ENCODE measurements at places on chromosomes 3 and 15.
A peak's percentile ranks its signal among the peaks of the same experiment; 100 is the strongest.

DNA sequence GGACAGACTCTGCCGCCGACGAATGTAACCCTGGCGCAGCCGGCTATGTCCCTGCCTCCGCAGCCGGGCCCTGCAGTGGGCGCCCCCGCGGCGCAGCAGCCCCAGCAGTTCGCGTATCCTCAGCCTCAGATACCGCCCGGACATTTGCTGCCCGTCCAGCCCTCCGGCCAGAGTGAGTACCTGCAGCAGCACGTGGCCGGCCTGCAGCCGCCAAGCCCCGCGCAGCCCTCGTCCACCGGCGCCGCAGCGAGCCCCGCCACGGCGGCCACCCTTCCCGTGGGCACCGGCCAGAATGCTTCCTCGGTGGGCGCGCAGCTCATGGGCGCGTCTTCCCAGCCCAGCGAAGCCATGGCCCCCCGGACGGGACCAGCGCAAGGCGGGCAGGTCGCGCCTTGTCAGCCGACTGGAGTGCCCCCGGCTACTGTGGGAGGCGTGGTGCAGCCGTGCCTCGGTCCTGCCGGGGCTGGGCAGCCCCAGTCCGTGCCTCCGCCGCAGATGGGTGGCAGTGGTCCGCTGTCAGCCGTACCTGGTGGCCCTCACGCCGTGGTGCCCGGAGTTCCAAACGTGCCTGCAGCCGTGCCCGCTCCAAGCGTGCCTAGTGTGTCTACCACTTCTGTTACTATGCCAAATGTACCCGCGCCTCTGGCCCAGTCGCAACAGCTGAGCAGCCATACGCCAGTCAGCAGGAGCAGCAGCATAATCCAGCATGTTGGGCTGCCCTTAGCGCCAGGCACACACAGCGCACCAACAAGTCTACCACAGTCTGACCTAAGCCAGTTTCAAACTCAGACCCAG, 2.4 kb downstream of the TSC22D2 start:
- H3K27me3 ChIP-seq = no peaks in the 10 kb centered on the region
- H3K27ac ChIP-seq = peak overlapping the region; percentile 100
- H3K36me3 ChIP-seq = no peaks in the 10 kb centered on the region
- peak overlapping the region; percentile 84 for H3K4me3 ChIP-seq

- H3K27me3 ChIP-seq = no peaks in the 10 kb centered on the region
- H3K36me3 ChIP-seq = no peaks in the 10 kb centered on the region
- H3K4me1 ChIP-seq = peaks cover 8% of the 10 kb centered on the region
- no peak for DNase-seq
- H3K4me3 ChIP-seq = no peak overlapping the region
- H3K27ac ChIP-seq = no peak overlapping the region
Observed at GRCh38 chr3:33882296-33882695, 83.9 kb downstream of the PDCD6IP start.

GRCh38 chr15:68614286-68615035, 35.7 kb downstream of the CORO2B start:
- no peaks in the 10 kb centered on the region for H3K27me3 ChIP-seq
- peak; percentile 72 for DNase-seq
- peaks cover 2% of the 10 kb centered on the region for H3K4me1 ChIP-seq
- no peak overlapping the region for H3K27ac ChIP-seq

GRCh38 chr3:11768604-11769003, 78.1 kb downstream of the TAMM41 start:
- no peak for DNase-seq
- no peaks in the 10 kb centered on the region for H3K36me3 ChIP-seq
- H3K4me3 ChIP-seq = no peak overlapping the region
- H3K4me1 ChIP-seq = no peaks in the 10 kb centered on the region
- no peaks in the 10 kb centered on the region for H3K27me3 ChIP-seq

DNA sequence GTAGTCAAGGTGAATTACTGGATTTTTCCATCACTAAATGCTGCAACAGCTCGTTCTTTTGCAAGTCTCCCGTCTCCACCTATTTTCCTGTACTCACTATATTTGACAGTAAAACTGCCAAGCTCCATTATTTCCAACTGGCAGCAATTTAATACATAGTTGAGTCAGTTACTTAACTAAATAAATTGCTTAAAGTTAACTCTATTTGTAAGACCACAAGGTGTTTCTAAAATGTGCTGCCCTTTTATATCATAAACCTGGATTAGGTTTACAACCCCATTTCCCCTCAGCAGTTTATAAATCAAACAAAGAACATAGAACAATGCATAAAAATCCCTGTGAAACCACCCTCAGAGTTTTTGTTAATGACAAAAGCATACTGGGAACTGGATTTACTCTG, 211.4 kb upstream of the DPH6 start:
- no peak overlapping the region for H3K27ac ChIP-seq
- no peak overlapping the region for H3K4me3 ChIP-seq
- H3K27me3 ChIP-seq = no peaks in the 10 kb centered on the region
- DNase-seq = no peak
- no peaks in the 10 kb centered on the region for H3K4me1 ChIP-seq

DNA sequence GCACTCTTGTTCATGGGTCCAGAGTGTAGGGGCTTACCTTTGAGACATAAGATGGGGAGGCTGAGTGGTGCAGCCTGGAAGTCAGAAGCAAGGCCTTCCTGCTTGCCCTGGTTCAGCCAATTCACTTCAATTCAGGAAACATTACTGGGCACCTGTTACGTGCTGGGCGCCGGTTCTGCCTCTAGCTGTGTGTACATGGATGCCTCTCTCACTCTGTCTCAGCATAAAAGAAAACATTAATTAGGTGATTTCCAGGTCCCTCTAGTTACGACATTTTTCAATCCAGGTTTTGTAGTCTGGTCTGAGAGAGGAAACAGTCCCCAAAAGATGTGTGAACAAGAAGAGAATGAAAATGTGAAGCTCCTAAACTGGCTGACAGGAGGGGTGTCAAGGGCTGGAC, 1.2 kb downstream of the RTP1 start:
- H3K4me3 ChIP-seq = no peak overlapping the region
- DNase-seq = no peak
- no peak overlapping the region for H3K27ac ChIP-seq
- no peaks in the 10 kb centered on the region for H3K27me3 ChIP-seq
- no peaks in the 10 kb centered on the region for H3K4me1 ChIP-seq

- H3K4me1 ChIP-seq = no peaks in the 10 kb centered on the region
- H3K36me3 ChIP-seq = no peaks in the 10 kb centered on the region
- no peak for DNase-seq
- no peaks in the 10 kb centered on the region for H3K27me3 ChIP-seq
Observed at GRCh38 chr3:76365275-76365674, 579.9 kb upstream of the ZNF717 start.

- no peaks in the 10 kb centered on the region for H3K27me3 ChIP-seq
- no peak overlapping the region for H3K27ac ChIP-seq
- H3K36me3 ChIP-seq = peaks cover 4% of the 10 kb centered on the region
Observed at GRCh38 chr3:122754929-122755328, 38.7 kb downstream of the HSPBAP1 start.

DNA sequence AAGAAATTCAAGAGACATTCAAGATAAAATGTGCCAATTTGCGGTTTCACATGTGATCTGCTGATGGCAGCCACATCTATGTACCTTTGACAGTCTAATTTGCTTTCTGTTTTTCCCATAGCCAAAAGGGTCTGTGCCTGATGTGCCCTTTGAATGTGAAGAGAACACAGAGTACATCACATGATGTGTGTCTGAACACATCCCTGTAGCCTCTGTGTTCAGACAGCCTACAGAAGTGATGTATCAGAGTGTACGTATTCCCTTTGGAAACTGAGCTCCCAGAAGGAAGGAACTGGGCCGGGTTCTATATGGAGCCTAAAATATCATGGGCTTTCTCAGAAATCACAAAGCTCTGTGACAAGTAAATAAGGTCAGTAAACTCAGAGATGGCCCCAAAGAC, 52.4 kb downstream of the BOC start:
- H3K4me1 ChIP-seq = no peaks in the 10 kb centered on the region
- H3K4me3 ChIP-seq = no peak overlapping the region
- DNase-seq = no peak
- no peaks in the 10 kb centered on the region for H3K27me3 ChIP-seq
- H3K36me3 ChIP-seq = no peaks in the 10 kb centered on the region

DNA sequence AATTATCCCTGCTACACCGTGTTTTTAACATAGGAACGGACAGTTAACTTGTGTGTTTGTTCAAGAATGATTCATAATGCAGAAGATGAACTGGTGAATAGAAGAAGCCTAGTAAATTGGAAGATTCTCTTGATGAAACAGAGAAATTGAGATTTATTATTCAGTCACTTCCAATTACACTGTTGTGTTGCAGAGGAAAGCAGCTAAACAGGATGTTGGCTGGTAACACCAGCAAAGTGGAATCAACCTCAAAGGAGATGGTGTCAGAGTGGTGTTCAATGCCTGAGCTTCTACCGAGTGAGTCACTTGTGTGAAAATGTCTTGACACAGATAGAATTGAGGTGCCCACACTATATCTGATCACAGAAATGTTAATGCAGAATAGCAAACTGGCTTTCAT, 399.6 kb downstream of the LPP start:
- no peaks in the 10 kb centered on the region for H3K4me1 ChIP-seq
- H3K27ac ChIP-seq = no peak overlapping the region
- DNase-seq = no peak
- H3K27me3 ChIP-seq = no peaks in the 10 kb centered on the region
- no peaks in the 10 kb centered on the region for H3K36me3 ChIP-seq

DNA sequence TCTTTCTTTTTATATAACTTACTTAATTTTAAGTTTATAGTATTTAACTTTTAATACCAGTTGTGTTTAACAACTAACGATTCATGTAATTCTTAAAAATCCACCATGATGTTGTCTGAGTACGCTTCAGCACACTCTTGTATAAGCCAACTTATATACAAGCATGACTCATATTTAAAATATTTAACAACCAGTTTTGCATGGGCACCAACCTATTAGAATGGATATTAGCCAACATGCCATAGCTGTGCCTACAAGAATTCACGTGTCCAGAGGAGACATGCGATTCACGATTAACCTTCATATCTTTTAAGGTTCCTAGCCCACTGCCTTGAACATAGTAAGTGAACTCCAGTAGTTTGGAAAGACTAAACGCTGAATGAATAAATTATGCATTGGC, 1023.2 kb downstream of the TBL1XR1 start:
- DNase-seq = no peak
- H3K4me1 ChIP-seq = no peaks in the 10 kb centered on the region
- H3K27ac ChIP-seq = no peak overlapping the region
- H3K4me3 ChIP-seq = no peak overlapping the region

DNA sequence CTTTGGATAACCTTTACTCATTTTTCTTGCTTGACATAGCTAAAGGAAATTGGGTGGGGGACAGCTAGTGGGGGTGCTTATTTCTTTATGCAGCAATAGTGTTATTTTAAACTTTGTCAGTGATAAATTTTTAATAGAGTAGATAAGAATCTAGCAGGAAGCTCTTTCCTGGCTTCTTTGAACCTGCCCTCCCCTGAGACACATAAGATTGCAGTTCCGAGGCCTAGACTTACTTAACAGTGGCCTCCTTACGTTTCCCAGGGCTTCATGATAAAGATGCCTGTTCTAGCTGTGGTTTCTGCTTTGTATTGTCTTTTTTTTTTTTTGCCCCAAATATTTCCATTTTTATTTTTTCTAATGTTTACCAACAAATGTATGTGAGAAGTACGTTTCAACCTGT, 170.1 kb downstream of the VPS8 start:
- H3K27ac ChIP-seq = no peak overlapping the region
- H3K27me3 ChIP-seq = no peaks in the 10 kb centered on the region

GRCh38 chr3:157110761-157111278, 49.1 kb downstream of the CCNL1 start:
- no peaks in the 10 kb centered on the region for H3K27me3 ChIP-seq
- no peaks in the 10 kb centered on the region for H3K4me1 ChIP-seq
- no peaks in the 10 kb centered on the region for H3K36me3 ChIP-seq
- H3K4me3 ChIP-seq = no peak overlapping the region
- no peak for DNase-seq

DNA sequence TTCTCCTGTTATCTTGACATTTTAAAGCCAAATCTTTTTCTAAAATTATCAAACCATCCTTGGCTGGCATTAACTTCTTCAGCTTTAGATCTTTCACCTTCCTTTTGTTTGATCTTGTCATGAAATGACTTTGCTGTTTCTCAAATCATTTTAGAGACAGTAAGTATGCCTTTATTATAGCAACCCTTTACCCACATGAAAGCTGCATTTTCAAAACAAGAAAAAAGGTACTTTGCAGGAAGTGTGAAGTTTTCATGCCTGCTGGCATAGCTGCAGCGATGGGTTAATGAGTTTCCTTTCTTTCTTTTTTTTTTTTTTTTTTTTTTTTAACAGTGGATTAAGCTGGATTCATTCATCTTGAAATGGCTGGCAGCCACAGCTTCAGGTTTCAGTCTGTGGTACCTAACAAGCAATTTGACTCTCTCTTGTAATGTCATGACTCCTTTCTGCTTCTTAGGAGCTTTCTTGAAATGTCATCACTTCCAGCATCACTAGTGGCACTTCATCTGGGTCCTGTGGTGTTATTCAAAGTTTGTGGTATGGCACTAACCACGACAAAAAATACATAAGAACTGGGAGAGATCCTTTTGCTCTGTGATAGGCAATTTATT, 18.8 kb downstream of the SLC25A26 start:
- peaks cover 5% of the 10 kb centered on the region for H3K36me3 ChIP-seq
- no peaks in the 10 kb centered on the region for H3K4me1 ChIP-seq
- DNase-seq = no peak

DNA sequence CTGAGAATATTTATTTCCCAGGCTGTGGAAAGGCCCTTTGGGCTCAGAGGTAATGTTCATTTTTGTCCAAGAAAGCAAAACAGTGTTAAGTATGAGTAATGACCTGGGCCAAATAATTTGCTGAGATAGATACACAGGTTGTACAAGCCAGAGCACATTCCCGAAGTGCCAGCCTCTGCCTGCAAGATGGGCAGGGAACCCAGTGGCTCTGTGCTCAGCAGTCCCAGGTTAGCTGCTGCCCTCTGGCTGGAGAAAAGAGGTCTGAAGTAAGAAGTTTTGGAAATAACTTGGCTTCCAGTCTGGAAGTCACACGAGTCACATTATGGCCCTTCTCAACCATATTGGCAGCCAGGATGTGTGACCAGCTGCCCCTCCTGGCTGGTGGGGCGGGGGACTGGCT, 20.2 kb downstream of the MYZAP start:
- no peak overlapping the region for H3K4me3 ChIP-seq
- no peaks in the 10 kb centered on the region for H3K27me3 ChIP-seq
- no peaks in the 10 kb centered on the region for H3K4me1 ChIP-seq
- H3K36me3 ChIP-seq = no peaks in the 10 kb centered on the region

Measured in kidney (tissue), 22 donors.